Activated CD4-positive, alpha-beta T cell treated with anti-CD3 and anti-CD28 coated beads, Interleukin-2, amount 50 U/mL, for 48 hours (primary cell): ENCODE measurements at places on chromosomes 11 and 22.

DNA sequence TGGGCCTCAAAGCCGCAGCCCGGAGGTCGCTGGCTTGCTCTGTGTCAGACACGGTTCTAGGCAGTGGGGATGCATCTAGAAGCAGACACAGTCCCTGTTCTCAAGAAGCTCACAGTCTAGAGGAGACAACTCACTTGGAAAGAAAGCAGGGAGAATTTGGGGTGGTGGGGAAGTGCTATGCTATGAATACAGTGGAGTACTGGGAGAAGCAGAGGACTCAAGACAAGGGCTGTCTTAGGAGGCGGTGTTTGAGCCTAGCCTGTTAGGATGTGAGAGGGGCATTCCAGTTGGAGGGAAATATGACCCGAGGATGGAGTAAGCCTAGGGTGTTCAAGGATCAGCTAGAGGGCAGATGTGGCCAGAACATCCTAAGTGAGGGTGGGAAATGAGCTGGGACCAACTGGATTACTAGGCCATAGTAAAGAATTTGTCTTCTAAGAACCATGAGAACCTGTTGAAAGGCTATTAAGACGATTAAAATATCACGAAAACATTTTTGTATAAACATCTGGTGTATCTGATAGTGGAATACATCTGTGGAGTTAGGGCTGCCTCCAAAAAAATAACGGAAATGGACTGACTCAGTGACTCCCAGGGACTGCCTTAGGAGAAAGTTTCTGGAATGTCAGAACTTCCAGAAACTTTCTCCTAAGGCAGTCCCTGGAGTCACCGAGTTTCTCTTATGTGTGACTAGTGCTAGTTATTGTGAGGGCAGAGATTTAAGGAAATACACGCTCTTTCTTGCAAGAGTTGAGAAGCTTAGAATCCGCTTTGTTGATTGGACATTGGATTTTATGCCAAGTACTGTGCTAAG, 1.1 kb upstream of the PITPNB start:
- DNase-seq = no peak

GRCh38 chr11:1490651-1491050, 4.1 kb upstream of the MOB2 start:
- DNase-seq = no peak

- no peak for DNase-seq
Observed at GRCh38 chr11:124890151-124890550, 7.5 kb downstream of the ROBO4 start.

GRCh38 chr22:29607426-29607825, 4.0 kb downstream of the NF2 start:
- no peak for DNase-seq
